Astrocyte (in vitro differentiated cells and primary cell): ENCODE measurements at places on chromosomes 2 and 18. TPM values are rescaled to one million over a fixed set of nuclear protein-coding genes. Genes with fewer than 3 reads are reported as not detected.

Gene IGFBP5
- 422 and 452 TPM in 2 replicates for total RNA-seq

Gene NXPH2
- total RNA-seq, result 0.38 and 1.0 TPM in 2 replicates

Gene SLC30A3
- total RNA-seq, result 0.16 and 0.34 TPM in 2 replicates

Gene ALLC
- not detected in 2 replicates for total RNA-seq

Gene GPR39
- 4.0 and 4.4 TPM in 2 replicates for total RNA-seq

Gene NEU2
- total RNA-seq, result not detected in 2 replicates

Gene METTL5
- 52.3 and 55.7 TPM in 2 replicates for total RNA-seq

Gene ATP6V1B1
- not detected in 2 replicates for total RNA-seq

Gene ANKRD30BL
- total RNA-seq, result not detected in 2 replicates

Gene RAD51AP2
- total RNA-seq, result 0.10 TPM in 1 of 2 replicates, not detected in the other

Gene ANKRD53
- total RNA-seq, result 0.94 and 1.1 TPM in 2 replicates
